Effector memory CD8-positive, alpha-beta T cell (primary cell): ENCODE measurements at places on chromosomes 2 and 18.

DNA sequence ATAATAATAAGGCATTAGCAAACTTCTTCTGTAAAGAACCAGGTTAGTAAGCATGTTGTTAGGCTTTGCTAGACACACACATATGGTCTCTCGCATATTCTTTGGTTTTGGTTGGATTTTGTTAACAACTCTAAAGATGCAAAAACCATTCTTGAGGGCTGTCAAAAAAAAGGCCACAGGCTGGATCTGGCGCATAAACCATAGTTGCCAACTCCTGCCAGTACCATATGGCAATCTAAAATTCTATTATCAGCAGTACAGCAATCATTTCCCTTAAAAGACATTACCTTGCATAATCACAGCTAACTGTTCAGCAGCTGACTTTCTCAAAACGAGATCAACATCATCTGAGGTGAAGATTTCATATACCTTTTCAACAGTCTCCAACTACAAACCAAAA lies 63.5 kb downstream of the RTTN start:
- DNase-seq: no peak

DNA sequence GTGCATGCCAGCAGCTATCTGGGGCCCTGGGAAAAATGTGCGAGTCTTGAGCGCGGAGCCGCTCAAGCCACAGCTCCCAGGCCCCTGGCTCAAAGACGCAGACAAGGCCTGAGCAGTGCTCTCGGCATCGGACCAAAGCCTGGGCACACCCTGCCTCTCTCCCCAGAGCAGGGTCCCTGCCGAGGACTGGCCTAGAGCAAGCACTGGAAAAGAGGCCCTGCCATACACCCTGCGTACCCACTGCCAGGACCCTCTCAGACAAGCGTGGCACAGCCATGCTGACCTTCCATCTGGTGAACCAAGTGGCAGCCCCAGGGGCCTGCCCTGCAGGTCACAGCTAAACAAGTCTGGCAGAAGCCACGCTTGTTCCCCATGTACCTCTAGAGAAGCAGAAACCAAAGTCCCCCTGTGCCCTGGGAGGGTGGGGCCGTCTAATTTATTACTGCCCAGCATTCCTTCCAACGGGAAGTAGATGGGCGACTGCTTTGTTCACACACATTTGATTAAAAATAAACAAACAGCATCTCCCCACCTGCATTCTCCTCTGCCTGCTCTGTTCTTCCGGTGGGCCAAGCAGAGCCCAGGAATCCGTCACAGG lies 14.0 kb downstream of the STK25 start:
- DNase-seq: no peak

GRCh38 chr2:132252191-132252893 lies 90.6 kb upstream of the ANKRD30BL start:
- DNase-seq: no peak

DNA sequence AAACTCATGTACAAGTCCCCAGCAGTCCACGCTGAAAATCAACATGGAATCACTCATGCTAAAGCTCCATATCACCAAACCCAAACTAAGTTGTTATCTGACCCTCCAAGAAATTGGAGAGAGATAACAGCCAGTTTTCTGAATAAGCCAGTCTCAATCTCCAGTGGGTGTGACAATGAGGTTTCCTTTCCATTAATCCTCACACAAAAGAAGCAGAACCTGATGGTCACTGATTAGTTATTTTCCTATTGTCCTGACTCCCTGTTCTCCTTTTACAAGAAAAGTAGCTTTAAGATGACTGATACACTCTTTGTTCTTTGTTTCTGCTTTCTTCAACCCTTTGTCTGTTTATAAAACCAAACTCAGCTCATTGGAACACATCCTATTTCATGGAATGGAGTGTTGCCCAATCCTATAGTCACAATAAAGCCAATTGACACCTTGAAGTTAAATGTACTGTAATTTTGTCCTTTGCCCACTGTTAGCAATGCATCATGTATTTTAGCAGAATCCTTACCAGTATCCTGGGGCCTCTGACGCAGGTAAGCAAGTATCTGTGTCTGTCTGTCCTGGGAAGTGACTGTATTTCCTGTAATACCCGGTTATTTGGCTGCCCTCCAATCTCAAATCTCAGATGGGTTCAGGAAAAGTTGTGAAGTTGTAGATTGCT lies 30.6 kb upstream of the SH3RF3 start:
- no peak for DNase-seq

GRCh38 chr2:74764429-74765272 lies 69.3 kb upstream of the HK2 start:
- DNase-seq: no peak

DNA sequence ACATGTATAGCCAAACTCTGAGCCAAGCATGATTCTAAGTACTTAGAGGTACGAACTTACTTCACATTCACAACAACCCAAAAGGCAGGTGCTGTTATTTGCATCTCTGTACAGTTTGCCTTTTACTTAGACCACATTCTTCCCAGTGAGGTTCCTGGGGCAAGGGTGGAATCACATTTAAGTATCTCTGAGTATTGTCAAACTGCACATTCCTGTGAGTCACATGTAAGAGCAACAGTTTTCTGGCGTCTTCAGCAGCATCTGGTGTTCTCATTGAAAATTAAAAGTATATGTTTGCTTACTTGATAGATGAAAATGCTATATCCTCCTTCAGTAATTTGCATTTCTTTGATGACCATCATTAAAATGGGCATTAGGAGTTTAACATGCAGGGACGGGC lies 119.1 kb downstream of the UXS1 start:
- no peak for DNase-seq

DNA sequence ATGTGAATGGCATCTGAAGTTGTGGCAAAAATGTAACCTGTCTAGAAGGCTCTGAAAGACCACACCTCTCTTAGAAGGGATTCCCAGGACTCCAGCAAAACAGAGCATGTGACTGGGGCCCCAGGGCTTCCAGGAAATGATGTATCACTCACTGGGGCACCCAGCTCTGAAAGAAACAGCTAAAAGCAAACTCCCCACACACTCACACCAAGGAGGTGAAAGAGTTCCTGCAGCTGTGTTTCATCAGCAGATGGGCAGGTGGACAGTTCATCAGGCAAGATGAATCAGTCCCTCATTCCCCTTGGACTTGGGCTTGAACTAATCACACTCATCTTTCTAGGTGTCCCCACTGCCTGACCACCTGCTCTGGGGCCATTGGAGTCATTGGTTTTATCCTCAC lies 76.2 kb downstream of the CCBE1 start:
- DNase-seq: no peak

DNA sequence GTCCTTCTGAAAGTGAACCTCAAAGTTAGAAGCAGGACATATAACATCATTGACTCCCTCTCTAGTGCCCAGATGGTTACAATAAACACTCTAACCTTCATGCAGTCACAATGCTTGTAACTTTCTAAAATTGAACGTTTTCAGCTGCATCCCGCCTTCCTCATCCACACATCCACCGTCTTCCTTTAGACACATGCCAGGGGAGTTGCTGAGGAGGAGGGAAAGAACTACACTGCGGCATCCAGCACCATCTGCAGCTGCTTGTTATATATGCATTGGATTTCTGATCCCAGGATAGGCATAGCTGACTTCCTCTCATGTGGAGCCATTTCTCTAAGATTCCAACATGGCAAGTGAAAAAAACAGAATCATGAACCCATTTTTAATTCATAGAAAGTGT lies 96.8 kb downstream of the FBXO15 start:
- no peak for DNase-seq

DNA sequence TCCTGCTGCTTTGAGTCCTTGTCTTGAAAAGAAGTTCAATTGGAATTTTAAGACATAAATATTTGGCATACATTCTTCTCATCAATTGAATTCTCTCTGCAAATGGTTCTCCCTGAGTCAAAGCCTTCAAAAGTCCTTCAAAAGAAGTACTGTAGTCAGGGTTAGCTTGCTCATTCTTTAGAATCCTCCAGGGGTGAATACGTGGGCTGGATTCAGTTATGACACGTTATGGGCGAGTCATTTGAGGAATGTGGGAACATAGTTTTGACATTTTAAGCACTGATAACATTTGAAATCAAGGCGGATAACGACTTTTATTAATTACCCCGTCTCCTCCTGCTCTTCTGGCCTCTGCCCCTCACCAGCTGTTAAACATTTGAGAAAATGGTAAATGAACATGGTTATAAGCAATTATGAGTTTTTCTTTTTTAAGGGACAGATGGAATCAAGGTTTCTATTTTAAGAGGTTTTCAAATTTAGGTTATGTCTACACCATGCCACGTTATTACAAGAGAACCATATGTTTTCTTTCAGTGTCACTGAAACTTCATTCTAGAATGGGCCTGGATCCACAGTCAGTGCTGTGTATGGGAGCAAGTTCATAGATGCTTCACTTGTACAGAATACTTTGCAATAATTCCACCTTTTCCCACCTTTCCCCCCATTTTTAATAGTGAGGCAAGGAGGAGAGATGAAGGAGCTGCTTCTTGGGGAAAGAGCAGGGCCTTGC lies 273.1 kb downstream of the TSN start:
- DNase-seq: no peak

GRCh38 chr18:27824841-27825681 lies 351.9 kb downstream of the CDH2 start:
- no peak for DNase-seq

- DNase-seq: no peak
These were observed 133.0 kb downstream of the CELF4 start for GRCh38 chr18:37432436-37433195.

DNA sequence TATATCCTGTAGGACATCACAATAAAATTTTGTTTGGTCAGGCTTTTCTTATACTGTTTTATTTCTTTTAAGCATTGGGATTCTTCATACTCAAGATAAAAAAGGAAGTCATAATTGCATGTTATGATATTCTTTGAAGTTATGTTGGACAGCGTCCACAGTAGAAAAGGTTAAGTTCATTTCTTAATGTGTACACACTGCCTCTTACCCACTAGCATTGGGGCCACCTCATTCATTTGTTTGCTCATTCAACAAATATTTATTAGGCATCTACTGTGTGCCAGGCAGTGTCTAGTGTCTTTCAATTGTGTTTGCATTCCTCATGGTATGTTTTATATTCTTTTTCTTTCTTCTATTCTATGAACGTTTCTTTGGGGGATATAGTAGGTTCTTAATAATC lies 70.2 kb downstream of the PTPRM start:
- no peak for DNase-seq

GRCh38 chr2:137155356-137156104 lies 390.2 kb downstream of the THSD7B start:
- DNase-seq: no peak

DNA sequence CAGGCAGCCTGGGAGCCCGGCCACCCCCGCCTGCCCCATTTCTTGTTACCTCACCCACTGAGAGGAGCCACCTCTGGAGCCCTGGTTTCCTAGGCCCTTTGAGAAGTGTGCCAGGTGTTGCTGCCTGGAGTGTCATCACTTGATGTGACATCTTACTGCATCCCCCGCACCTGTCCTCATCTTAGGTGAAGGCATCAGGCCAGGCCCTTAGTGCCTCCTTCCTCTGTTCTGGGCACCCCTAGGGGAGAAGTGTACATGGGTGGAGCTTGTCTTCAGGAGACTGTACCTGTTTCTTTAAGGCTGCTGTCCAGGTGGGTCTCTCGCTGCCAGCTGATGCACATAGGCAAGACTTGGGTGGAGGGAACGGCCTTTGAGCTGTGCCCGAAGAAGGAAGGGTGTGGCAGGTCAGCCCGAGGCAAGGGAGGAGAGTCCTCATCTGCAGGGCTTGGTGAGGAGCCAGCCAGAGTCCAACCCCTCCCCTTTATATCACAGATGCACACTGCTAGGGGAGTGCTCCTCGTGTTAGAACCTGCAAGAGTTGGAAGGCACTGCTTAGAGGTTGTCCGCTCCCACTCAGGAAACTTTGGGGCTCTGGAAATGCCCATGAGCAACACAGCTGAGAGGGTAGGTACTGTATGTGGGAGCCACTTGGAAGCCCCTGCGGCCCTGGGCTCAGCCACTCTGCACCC lies 45.9 kb downstream of the NCK2 start:
- no peak for DNase-seq

DNA sequence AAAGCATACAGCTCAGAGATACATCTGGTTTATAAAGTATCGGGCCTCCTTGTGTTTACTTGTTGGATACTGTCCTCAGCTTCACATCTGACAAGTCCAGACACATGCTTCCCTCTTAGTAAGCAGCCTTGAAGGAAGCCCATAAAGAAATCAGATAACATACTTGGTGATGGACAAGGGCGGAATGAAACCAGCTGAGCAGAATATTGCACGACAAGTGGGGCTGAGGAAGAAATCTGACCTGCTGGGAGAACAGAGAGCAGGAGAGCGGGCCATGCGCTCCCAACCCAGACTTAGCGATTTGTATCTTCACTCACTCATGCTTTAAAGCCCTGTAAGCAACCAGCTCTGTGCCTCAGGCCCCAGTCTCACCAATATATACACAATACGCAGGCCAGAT lies 208.4 kb downstream of the CDH20 start:
- DNase-seq: no peak

GRCh38 chr18:3457261-3457724 lies 7.3 kb downstream of the TGIF1 start:
- DNase-seq: no peak

DNA sequence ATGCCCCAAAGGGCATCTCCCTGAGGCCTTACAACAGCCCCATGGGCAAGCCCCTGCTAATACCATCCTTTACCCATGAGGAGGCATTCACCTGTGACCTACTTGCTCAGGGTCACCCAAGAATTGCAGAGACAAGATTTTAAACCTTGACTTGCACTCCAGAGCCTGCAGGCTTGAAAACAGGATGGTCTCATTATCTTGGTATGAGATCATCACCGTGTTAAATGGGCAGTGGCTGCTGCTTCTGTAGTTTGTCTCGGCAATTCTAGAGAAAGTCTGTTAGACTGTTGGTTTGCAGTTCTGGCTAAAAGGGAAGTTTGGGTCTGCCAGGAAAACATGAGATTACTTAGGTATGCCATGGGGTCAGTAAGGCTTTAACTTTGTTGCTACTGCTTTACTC lies 698.9 kb downstream of the GALR1 start:
- DNase-seq: no peak

- no peak for DNase-seq
These were observed 29.7 kb downstream of the NAB1 start for GRCh38 chr2:190678444-190679162.

DNA sequence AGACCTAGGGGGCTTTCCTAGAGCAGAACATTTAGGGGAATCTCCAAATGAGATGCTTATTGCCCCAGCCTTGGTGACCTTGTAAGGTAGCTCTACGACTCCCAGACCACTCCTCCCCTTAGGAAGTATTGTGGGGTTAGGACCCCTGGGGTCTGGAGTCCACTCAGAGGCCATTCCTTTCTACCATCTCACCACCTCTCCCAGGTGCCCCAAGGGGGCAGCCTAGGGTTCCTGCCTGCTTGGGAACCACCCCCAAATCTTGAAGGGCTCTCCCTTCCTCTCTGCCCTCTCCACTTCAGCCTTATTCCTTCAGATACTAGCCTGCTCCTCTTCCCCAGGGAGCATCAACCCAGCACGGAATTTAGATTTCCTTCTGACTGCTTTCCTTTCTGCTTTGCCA lies 17.5 kb upstream of the EXOC6B start:
- DNase-seq: no peak

GRCh38 chr2:214587442-214587841 lies 176.6 kb downstream of the VWC2L start:
- DNase-seq: no peak
